ENCODE measurements at places on chromosomes 16 and 17. TPM values are rescaled to one million over a fixed set of nuclear protein-coding genes. Genes with fewer than 3 reads are reported as not detected.

Gene OXLD1
- total RNA-seq: 21.6 TPM

Gene FOXJ1
- total RNA-seq: 1.6 TPM

Gene NPIPB9
- total RNA-seq: 3.5 TPM

Gene SRCIN1
- 14.8 TPM for total RNA-seq

Gene SGCA
- 13.5 TPM for total RNA-seq

Gene HOXB7
- not detected for total RNA-seq

Gene RPL13
- total RNA-seq: 1,995 TPM
